Activated T-cell treated with anti-CD3 and anti-CD28 coated beads, Interleukin-2, amount 50 U/mL, for 24 hours (primary cell): ENCODE measurements at places on chromosomes 16 and 17.

DNA sequence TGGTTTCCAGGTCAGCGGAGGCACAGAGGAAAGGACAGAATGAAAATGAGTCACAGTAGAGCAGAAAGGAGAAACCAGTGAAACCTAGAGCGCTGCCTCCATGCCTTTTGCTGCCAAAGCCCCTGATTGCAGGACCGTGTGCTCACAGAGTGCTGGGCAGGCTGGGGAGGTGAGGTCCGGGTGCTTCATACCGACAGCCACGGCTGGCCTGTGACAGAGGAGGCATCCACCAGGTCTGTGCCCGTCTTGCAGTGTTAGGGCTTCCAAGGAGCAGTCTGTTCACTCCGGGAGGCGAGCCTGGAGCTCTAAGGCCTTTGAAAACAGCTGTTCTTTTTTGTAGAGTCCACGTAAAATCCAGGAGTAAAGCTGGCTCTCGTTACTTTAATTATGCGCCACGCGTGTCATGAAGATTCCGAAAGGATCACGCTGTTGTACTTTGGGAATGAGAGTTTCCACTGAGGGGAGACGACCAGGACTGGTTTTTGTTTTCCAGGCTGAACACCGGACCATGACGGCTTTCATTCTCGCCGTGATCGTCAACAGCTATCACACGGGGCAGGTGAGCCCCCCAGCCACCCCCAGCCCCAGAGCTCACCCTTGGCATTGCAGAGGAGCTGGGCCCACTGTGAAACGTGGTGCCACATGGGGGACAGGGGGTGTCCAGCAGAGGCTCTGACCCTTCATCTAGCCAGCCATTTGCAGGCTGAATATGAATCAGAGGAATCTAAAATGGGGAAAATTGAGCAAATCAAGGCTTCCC lies 108.5 kb upstream of the CHMP6 start:
- DNase-seq, result no peak

DNA sequence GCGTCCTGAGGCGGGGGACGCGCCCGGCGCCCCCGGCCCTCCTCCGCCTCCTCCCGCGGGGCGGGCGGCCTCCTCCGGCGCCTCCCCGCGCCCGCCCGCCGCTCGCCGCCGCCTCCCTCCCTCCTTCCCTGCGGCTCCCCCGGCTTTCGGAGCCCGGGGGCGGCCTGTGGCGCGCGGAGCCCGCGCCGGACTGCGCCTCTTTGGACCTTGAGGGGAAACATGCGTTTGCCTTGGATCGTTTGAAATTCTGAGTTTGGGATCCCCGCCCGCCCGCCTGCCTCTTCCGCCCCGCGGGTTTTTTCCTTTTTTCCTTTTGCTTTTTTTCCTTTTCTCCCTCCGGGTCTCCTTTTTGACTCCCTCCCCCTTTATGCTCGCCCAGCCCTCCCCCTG lies 390 bp downstream of the ZNRF1 start:
- DNase-seq, result no peak

DNA sequence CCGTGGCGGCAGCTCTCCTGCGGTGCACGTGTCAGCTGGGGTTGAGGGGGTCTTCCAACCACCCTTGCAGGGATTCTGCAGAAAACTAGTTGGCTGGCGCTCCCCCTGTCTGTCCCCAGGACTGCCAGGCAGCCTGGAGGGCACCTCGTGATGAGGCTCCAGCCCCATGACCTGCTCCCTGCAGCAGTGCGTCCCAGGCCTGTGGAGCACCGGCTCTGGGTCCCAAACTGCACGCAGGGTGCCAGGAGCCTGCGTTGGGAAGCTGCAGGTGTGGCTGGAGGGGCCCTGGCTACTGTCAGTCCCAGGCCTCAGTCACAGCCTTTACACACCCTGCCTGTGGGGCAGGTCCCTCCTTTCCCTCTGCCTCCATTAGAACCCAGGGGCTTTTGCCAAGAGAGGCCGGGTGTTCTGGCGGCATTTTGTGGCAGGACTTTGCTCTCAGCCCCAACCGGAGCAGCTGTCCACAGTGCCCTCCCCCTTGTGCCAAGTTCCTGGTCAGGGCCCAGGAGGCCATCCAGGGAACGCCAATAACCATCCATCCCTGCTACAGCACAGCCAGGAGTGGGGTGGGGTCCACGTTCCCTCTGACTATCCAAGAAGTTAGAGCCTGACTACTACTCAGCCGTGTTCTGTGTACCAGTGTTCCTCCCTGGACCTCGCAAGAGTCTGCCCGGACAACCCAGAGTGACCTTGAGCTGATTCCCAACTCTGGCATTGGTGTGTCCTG lies 9.2 kb downstream of the CHMP6 start:
- no peak for DNase-seq

- no peak for DNase-seq
Observed at GRCh38 chr17:43028221-43028861, 3.3 kb downstream of the RND2 start.

DNA sequence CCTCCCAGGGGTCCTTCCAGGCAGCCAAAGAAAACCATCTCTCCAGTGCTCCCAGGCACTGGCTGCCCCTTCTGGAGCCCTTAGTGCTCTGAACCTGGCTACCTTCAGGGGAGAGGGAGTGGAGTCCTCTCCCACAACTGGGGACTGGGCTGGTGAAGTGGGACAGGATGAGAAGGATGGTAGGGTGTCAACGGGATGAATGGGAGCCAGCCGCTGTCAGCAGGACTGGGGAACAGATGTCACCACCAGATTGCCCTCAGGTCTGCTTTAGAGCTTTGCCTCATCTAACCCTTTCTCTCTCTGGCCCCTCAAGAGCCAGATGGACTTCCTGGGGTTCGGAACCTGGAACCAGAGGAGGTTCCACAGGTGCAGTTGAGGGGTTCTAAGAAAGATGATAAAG lies 488 bp upstream of the SEBOX start:
- no peak for DNase-seq

GRCh38 chr16:57473176-57473840 lies 10.8 kb downstream of the POLR2C start:
- no peak for DNase-seq

DNA sequence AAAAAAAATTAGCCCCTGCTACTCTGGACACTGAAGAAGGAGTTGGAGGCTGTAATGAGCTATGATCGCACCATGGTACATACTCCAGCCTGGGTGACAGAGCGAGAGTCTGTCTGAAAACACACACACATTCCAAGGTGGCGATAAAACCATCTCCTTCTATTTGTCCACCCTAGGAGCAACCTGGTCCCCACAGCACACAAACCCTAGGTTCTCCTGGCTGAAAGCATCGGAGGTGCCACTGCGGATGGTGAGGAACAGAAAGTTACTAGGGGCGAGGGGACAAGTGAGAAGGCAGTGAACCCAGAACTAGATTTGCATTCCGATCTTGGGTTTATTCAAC lies 1.4 kb upstream of the ECI1 start:
- no peak for DNase-seq

- DNase-seq, result no peak
Observed at GRCh38 chr17:64335486-64335885, 55.2 kb downstream of the PECAM1 start.

- DNase-seq, result no peak
Observed at GRCh38 chr17:33864758-33865229, 390.3 kb upstream of the CCL2 start.

DNA sequence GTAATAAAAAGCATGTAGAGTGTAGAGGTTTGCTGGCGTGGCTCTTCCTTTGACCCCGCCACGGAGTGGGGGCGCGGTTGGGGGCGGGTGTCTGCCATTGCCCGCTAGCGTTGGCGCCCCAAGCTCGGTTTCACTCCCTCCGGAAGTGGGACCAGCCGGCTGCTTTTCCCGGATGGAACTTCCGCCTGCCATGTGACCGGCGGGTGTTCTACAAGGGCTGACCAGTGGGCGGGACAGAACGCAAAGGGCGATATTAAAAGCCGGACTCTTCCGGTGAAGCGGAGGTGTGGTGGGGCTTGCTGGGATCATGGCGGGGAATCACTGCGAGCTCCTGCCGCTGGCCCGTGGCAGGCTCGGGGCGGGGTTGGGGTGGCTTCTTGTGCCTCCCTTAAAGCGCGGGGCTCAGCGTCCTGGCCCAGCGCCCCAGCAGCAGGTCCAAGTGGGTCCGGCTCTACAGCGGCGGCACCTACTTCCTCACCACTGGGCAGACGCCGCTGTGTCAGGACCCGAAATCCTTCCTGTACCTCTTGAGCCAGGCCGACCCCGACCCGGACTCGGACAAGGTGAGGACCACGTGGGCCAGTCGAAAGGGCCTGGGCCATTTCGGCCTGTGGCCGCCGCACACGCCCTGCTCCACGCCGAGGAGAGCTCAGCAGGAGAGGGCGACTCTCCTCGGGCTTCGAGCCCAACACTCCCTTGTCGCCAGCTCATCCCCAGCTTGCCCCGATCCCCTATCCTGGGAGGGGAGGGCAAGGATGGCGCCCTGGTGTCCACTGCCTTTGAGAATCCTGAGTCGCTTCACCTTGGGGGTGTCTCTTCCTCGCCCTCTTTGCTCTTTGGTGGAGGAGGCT lies 65.6 kb downstream of the PDPK1 start:
- DNase-seq, result peak; percentile 92

- no peak for DNase-seq
Observed at GRCh38 chr17:2681650-2682049, 29.9 kb downstream of the CLUH start.
